Ovary (tissue), 10 donors: ENCODE measurements at places on chromosomes 12 and 14.

DNA sequence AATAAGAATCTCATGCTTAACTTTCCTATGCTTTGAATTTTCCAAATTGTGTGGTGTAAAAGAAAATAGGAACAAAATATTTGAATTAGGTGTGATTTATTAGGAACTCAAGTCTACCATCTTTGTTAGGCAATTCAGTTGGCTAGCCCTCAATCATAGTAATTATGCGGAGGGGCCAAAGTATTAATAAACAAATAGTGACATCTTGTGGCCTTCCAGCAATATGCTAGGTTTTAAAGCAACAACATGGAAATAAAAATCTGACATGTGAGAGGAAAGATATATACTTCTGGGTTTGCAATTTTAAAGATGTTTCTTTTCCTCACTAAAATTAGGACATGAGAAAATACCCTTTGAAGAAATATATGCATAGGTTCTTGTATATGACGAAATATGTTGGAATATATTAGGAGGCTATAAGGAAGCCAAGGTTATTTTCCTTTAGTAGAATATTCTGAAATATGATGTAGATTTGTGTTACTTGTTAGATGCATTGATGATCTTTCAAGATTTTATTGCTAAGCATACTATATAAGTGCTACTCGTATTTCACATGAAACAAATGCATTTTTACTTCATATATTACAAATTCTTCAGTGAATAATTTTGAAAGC, 200.4 kb downstream of the PTPRO start:
- DNase-seq, result no peak

GRCh38 chr12:120687578-120688289, 785 bp downstream of the MLEC start:
- DNase-seq, result no peak

DNA sequence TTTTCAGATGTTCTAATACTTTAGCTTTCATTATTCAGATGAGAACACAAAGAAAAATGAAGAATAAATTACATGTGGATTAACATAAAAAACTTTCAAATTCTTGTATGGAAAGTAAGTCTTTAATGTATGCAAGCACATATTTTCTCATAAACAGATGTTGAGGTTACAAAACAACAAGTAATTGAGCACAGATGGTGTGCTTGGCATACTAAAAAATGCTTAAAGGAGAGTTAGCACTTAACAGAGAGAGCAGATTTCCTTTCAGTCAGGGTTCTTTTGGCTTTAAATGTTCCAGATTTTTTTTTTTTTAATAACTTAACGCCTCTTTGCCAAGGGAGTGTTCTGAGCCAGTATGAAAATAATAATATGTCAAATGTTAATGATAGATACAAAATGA, 96.0 kb downstream of the RASSF9 start:
- DNase-seq, result no peak

- DNase-seq, result no peak
Observed at GRCh38 chr12:14824012-14824634, 10.1 kb upstream of the SMCO3 start.

DNA sequence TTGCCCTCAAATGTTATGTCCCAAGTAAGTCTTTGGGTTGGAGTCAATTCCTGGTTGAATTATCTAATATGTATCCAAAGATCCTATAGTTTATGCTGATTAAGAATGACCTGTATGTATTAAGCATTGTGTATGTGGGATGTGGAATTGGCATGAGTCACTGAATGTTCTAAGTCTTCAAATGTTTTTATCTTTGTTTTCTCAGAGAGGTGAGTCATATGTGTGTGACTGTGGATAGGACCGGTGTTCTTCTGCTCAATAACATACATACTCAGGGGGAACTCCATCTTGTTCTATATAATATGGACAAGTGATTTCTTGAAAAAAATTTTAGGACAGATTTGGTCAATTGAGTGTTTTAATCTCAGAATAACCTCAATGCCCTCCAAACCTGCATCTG, 57.9 kb downstream of the NAV3 start:
- no peak for DNase-seq

GRCh38 chr12:92533280-92533890, 169.4 kb upstream of the PLEKHG7 start:
- no peak for DNase-seq

GRCh38 chr14:22739423-22739822, 27.1 kb upstream of the OXA1L start:
- DNase-seq, result no peak

GRCh38 chr12:64682572-64683277, 72.4 kb downstream of the RASSF3 start:
- peak; percentile 76 for DNase-seq

DNA sequence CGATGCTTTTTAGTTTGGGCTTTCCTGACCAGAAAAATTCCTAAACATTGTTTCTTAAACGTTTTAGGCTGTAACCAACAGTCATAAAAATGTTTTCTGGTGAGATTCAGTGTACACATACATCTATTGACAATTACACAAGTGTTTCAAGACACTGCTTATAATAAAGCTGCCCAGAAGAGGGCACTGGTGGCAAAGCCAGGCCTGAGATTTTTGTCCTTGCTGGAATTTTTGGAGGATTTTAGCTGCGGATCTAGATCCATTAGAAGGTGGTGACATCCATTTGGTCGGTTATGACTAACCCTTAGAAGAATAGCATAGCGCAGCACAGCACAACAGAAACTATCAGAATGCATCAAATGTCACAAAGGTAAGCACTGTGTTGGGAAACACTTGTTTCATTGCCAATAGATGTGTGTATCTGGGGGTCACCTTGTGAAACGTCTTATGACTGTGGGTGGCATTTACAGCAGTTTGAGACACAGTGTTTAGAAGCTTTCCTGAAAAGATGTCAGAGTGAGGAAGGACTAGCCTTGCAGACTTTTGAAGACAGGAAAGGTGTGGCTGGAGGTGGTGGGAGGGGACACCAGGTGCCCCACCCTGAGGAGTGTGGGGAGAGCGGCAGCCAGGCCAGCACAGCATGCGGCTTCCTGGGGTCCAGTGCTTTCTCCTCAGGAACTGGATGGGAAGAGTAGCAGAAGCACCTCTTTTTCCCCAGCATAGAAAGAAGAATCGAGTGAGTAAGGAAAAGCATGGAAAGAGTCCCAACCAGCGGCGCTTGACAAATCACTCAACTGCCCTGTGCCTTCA, 54.7 kb upstream of the FKBP4 start:
- DNase-seq, result no peak

DNA sequence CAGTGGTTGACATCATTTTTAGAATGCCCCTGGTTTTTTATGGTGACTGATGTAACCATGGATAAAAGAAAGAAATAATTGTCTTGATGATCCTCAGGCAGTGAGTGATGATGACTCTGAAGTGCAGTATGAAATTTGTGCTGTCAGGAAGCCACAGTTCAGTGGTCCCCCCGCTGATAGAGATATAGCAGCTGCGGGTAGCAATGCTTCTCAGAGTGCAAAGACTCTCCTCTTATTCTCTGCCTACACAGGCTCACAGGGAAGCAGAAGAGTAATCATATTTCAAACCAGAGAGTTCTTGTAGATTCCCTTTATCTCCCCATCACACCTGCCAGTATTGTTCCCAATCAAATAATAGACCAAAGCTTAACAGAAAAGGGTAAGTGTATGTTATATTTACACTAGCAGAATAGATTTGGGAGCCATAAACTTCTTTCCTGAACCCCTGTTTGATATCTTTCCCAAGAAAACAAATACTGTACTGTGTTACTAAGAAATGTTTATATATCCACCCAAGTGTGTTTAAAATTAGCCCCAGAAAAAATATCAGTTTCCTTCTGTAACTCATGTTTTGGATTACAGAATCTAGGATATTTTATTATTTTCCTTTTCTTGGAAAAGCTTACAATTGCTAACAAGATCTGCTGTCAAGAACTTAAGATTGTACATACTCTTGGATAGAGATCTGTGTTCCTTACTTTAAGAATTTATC, 1817.4 kb upstream of the FLRT2 start:
- DNase-seq, result no peak

- no peak for DNase-seq
Observed at GRCh38 chr14:51609955-51610283, 41.8 kb upstream of the FRMD6 start.

DNA sequence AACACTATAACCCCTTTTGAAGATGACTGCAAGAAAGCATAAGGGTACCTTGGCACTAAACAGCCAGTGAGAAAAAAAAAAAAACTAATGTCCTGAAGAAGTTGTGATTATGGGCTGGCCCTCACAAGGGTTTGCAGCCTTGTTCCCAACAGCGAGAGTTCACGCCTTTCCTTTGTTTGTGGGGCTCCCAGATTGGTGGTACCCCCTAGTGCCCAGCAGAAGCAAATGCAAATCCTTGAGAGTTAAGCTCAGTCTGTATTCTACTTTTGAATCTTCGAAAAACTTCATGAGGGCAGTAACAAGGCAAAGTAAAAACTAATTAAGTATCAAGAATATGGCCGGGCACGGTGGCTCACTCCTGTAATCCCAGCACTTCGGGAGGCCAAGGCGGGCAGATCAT, 238.9 kb upstream of the LMO3 start:
- DNase-seq, result no peak

- no peak for DNase-seq
Observed at GRCh38 chr12:96427269-96427729, 27.1 kb upstream of the CDK17 start.

- DNase-seq, result no peak
Observed at GRCh38 chr12:98416845-98417244, 98.5 kb upstream of the TMPO start.

- DNase-seq, result no peak
Observed at GRCh38 chr12:124293286-124294003, 1.4 kb upstream of the RFLNA start.

DNA sequence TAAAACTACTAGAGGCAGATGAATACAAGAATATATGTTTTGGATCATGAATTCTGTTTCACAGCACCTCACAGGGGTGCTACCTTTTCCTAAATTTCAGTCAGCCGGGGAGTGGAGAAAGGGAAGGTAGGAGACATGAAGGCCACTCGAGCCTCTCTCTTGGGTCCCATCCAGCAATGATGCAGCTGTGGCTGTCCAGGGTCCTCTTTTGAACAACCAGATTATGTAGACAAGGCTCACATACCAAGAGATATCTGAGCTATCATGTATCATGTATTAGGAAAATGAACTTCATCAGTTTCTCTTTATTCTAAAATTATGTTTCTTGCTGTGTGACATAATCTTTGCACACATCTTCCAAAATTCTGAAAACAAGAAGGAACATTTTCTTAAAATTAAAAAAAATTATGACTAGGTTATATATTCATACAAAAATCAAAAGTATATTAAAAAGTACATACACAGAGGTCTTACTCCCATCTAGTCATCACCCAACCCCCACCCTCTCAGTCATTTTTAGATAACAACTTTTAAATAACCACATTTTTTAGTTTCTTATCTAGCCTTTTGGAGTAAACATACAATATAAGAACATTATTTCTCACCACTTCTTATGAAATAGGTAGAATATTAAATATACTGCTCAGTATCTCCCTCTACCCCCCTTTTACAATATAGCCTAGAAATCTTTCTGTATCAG, 88.7 kb downstream of the ACADS start:
- no peak for DNase-seq

GRCh38 chr14:35295845-35296161, 3.6 kb downstream of the PSMA6 start:
- DNase-seq, result no peak

DNA sequence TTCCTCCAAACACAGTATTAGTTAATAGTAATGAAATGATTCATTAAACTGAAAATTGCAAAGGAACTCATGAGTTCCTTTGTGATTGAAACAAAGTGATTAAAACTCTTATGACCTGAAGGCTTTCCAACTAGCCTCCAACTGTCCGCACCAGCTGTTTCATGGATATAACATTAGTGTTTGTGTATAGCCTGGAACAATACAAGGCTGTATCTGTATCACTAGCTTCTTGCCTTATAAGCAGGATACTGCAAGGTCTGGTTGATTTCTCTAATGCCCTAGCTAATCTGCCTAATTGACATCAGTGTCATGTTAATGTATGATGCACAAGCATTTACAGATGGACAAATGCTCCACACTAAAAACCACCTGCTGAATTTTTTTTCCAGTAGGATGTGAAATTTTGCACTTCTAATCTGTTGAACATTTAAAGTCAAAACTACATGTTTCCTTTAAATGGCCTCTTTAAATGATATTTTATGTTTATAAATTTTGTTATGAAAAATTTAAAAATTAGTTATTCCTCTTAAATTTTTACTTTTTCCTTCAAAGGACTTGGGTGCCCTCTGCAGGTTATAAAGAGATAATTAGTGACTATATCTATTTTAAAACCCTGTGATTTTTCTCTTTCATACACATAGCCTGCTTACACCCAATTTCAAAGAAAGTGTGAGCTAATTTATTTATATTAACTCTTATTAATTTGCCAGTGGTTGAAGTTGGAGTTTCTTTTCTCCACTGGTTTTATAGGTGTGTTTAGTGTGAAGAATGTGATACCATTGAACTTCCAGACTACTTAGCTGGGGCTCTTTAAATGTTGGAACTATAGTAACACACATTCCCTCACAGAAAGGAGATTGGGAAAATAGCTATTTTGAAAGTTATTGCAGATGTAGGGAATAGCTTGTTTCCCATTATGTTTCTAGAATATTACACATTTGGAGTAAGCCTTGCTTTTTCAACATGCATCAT, 25.4 kb downstream of the AP5M1 start:
- no peak for DNase-seq

- no peak for DNase-seq
Observed at GRCh38 chr12:32229971-32230612, 123.4 kb downstream of the BICD1 start.

DNA sequence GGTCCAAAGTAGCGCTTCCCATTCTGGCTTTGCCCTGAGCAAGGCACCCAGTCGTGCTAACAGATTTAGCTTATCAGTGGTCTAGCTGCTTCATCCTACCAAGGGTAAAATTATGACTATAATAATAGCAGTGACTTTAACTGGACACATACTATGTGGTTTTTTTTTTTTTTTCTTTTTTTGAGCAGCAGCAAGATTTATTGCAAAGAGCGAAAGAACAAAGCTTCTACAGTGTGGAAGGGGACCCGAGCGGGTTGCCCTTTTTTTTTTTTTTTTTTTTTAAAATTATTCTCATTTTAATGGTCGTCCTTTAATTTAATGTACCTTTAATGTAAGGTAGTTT, 505 bp downstream of the HELB start:
- no peak for DNase-seq

- DNase-seq, result no peak
Observed at GRCh38 chr14:94152676-94153075, 21.4 kb upstream of the PPP4R4 start.

DNA sequence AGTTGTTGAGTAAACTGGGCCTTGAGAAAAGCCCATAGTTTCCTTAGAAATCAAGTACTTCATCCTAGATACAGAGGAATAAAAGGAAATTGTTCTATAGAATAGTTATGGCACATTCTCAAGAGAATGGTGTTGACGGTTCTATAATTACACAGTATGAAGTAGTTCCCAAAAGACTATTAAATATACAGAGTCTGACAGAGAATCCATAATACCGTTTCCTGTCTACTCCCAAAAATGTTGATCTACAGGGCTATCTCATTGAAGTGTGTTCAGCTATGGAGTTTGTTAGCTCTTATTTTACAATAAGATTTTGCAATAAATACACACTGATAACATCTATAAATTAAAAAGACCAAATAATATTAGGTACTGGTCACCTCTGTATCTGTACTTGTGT, 799.7 kb downstream of the RPS29 start:
- DNase-seq, result no peak
